ENCODE measurements at places on chromosomes 4 and X.

DNA sequence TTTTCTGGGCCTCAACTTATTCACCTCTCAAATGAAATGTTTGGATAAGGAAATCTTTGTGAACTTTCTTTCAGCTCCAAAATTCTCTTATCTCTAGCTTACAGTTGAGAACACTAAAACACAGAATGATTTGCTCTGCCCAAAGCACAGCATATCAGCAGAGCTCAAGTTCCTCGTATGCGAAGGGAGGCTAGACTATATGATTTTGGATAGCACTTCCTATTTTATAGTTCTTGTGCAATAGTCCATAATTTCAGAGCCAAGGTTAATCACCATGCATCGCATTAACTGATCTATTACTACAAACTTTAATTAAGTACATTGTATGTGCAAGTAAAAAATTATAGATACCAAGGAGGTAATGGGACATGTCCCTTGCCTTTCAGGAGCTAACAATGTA lies 27.0 kb upstream of the KLHL13 start:
- DNase-seq: no peak

DNA sequence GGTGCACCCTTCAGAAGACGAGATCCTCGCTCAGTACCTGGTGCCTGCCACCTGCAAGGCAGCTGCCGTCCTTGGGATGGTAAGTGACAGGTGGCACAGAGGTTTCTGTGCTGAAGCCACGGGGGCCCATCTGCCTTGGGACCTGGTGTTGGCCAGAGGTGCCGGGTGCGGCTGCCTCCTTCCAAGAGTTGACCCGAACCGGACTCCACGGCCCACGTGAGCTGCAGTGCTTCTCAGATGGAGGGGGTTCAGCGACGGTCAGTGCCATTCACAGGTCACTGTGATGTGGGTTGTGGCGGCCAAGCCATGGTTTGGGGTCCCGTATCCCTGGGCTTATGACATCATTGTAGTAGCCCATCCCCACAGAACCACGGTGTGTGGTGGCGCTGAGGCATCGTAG lies 19.0 kb upstream of the MSANTD1 start:
- no peak for DNase-seq

GRCh38 chrX:105753411-105753810 lies 68.9 kb upstream of the NRK start:
- no peak for DNase-seq

DNA sequence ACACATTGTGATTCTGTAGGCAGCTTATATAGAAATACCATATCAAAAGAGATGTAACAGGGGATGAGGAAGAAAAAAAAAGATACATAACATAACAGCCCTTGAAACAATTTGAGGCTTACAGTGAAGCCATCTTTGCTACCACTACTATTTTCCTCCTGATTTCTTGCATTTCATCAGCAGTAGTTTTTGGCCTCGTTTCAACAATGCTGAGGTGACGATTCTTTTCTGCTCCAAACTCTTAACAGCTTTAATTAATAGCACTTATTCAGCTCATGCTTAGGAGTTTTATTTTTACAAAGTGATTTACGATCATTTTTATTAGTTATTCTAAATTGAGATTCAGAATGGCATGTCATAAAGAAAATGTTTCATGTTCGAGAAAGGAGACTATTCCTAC lies 163.2 kb downstream of the DCK start:
- DNase-seq: no peak

GRCh38 chr4:175440786-175441185 lies 371.3 kb downstream of the GPM6A start:
- no peak for DNase-seq

DNA sequence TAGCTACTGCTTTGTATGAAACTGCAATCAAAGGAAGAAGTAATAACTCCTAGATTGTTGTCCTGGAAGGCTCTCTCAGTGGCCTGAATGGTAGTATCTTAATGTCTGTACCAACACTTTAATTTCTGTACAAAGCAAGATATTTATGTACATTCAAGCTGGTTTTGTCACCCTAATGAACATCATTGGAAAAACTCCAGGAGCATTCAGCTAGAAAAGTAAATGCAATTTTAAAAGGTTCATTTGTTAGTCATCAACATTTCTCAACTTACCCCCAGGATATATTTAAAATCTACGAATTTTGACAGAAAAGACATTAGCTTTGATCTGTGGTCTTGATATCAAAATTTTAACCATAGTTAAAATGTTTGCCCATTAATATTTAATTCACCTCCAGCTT lies 80.0 kb upstream of the FGF13 start:
- no peak for DNase-seq

Measured in stimulated activated CD4-positive, alpha-beta T cell treated with anti-CD3 and anti-CD28 coated beads, TNF-alpha, amount 100 ng/mL, for 48 hours (primary cell).